ENCODE measurements at places on chromosomes 5 and 9.

DNA sequence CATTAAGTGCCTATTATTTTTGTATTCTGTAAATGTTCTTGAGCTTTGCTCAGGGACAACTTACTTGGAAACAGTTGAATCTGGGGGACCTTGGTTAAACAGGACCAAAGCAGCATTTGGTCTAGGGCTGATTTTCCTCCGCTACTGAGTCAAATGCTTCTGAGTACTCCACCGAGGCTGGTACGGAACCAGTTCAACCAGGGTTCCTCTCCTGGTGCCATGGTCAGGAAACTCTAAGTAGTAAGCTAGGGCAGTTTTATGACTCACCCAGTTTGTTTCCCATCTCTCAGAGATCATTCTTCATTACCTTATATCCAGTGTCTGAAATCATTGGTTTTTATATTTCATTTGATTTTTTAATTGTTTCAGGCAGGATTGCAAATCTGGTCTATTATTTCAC, 111.9 kb upstream of the TNFAIP8 start:
- DNase-seq = no peak

DNA sequence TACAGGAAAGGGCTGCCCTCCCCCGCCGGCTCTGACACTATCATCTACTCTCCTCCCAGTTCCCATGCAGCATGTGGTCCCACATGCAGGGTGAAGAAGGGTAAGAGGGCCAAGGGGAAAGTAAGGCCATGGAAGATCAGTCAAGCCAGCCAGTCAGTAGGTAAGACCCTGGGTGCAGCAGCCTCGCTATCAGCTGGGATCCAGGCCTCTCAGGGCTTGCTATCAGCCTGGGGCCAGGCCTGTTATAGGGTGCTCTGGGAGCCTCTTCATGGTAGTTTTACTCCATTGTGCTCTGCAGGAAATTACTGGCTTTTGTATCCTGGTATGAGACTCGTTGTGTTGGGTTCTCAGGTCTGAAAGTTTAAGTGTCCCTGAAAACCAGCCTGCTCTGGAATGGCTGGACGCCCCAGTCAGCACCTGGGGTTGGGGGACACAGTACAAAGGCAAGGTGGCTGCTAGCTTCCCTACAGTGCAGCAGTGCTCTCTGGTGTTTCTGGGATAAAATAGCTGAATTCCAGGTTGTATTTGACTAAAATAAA, 21.4 kb downstream of the SLC22A4 start:
- no peak for DNase-seq

DNA sequence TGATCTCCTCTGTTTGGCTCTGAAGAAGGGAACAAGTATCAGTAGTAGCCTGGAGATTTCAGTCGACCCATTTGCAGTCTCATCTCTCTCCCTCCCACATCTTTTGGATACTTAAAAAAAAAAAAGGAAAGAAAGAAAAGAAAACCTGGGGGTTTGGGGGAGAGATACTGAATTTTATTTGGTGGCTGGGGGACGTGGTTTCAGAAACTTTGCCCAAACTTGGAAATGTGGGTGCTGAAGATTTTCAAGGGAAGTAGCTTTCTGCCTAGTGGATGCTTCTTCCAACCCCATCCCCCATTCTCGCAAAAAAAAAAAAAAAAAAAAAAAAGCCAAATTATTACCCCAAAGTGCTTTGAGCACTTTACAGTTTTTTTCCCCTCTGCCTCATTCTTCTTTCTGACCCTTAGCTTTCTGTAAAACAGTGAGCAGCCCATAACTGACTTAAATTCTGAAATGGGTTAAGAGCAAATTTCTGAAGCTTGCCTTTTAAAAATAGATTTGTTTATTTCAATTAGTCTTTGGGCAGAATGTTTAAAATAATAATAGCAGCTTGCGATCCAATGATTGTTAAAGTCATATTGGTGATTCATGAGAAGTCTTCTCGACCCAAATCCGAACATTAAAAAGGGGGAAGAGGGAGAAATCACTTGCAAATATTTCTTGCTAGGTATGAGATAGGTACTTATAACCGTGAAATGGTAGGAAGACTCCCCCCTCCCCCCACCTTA, 894 bp downstream of the FST start:
- no peak for DNase-seq

DNA sequence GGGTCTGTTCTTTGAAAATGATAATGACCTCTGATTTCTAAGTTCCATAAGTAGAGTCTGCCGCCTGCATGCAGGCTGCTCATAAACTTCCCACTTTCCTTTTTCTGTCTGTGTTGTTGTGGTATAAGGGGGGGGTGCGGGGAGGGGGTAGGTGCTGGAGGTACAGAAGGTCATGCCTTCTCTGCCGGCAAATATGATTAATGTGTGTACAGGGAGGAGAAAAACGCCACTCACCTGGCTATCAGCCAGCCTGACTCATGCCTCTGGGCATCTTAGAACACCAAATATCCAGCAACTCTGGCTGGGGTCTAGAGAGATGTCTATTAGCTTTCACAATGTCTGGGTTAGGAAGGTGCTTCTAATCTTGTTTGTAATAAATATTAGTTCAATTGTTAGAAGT, 128.3 kb downstream of the EFNA5 start:
- peak; percentile 64 for DNase-seq

All from T1000 (cell line).